Stimulated activated CD4-positive, alpha-beta T cell treated with anti-CD3 and anti-CD28 coated beads, TNF-alpha, amount 100 ng/mL, for 24 hours (primary cell): ENCODE measurements at places on chromosomes 5 and 9.

GRCh38 chr9:97441729-97442128, 29.8 kb downstream of the TDRD7 start:
- DNase-seq, result no peak

DNA sequence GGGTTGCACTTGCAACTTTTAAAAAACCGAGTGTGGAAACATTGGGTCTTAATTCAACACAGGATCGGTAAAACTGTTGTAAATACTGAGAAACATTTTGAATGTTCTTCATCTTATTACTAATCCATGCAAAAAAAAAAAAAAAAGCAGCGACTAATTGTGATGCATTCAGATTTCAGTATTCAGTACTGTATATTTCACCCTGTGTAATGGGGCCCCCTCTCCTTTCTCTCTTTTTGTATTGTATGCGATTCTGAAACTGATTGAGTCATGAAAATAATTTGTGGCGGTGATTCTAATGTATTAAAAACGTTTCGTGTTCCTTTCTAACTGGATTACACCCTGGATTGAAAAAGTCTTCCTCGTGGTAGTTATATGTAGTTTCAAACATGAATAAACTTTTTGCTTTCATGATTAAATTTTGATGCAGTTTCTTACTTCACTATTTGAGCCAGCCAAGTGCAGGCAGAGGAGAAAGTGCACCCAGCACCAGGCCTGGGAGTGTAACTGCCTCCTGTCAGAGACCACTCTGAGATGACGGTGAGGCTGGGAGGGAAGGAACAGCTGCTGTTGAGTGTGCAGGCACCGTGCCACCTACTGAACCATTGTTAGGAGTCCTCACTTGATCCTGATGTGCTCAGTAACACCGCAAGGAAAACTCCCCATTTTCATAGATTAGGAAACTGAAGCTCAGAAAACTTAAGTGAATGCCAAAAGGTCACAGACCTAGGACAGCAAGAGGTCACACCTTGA, 220.0 kb downstream of the PBX3 start:
- DNase-seq, result no peak

DNA sequence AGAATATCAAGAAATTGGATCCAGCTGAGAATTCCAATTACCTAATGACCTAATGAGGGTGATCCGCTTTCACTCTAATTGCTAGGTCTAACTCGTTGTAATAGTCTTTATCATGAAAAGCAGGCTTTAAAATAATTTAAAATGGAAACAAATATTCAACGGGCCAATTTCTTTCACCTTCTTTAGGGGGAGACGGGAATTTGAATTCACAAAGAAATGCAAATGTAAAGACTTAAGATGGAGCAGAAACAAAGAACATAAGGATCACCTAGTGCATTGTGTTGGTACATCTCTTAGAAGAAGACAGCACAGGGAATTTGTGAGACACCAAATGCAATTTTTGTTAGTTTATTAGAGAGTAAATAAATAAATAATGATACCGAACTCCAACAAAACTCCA, 1.5 kb upstream of the KCNN2 start:
- DNase-seq, result no peak

DNA sequence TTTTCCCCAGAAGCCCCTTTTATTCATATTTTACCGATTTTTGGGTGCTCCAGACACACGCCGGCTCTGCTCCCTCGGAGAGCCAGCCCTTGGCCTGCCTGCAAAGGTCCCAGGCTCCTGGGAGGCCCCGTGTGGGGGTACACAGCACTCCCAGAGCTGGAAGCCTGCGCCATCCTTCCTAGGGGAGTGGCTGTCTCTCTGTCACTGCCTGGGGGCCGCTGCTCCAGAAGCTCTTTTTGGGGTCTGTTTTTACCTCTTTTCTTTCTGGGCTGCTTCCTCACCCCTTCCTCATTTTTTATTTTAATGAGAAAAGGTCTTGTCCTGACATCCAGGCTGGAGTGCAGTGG, 119.1 kb upstream of the COL5A1 start:
- DNase-seq, result no peak

GRCh38 chr5:178116143-178116885, 3.0 kb downstream of the N4BP3 start:
- peak; percentile 59 for DNase-seq

- DNase-seq, result peak; percentile 29
These were observed 28.7 kb downstream of the CDKN2A start for GRCh38 chr9:21965401-21965951.

GRCh38 chr5:151213803-151214613, 9.9 kb downstream of the CCDC69 start:
- DNase-seq, result peak; percentile 87

GRCh38 chr9:100084128-100084453, 14.7 kb downstream of the ERP44 start:
- DNase-seq, result no peak

GRCh38 chr9:86977205-86977835, 30.0 kb upstream of the GAS1 start:
- no peak for DNase-seq

GRCh38 chr9:97293818-97294217, 13.6 kb upstream of the CCDC180 start:
- DNase-seq, result no peak

DNA sequence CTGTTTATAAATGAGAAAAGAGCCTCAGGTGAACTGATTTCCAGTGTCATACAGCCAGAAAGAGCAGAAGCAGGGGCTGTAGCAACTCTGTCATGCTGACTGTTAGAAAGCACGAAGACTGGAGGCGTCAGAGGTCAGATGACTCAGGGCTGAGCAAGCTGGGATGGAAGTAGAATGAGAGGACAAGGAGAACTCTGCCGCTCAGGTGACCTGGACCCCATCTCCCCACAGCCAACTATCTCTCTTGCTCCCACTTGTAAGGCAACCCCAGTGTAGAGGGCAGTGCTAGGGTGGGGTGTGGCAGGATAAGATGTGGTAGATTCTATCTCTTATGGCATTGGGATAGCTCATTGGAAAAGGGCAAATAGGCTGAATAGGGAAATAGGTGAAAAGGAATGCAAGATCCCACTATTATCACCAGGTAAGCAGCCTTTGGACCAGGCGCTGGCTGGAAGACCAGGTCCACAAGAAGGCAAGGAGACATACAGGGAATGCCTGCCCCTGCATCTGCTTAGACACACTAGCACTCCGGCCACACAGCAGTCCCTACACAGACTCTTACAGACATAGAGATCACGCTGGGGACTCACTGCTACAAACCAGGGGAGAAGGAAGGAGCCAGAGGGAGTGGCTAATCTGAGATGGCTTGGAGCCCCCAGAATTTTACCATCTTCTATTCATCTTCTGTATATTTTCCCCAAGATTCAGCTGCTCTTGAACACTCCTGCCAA, 21.2 kb upstream of the LOX start:
- DNase-seq, result no peak

DNA sequence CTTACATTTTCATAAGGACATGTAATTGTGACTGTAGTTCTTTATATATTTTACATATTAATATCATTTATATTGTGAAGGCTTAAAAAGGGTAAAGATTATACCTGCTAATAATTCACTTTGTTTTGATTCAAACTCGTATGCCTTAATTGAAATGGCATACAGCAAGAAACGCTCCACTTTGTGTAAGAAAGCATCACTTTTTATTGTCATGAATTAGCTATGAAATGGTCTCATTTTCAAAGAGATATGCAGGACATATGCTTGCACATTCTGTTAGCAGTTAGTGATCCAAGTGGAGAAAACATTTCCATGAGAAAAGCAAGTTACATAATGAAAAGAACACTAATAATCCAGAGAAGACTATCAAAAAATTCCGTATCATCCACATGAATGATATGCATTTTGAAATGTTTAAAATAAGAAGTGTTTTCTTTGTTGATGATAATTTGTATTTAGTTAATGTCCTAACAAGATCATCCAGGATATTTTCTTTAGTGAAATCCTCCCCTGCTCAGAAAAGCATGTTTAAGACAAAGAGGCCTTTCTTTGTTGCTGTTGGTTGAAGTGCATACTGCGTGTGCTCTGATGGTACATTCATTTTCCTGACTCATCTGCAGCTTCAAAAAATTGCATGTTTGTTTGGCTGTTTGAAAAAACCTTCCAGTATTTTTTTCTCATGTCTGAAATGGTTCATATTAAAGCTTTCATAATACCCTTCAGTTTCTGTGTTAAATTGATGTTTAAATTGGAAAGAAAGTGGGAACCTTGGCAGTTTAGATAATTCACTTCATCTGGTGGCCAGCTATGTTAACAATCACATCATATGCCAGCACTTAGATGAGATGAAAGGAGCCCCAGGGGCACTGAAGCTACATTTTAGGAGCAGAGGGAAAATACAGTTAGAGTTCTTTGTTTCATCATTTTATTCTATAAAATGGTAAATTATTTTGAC, 242.2 kb downstream of the CSNK1G3 start:
- no peak for DNase-seq

GRCh38 chr5:154110716-154111115, 71.9 kb downstream of the MFAP3 start:
- DNase-seq, result no peak

GRCh38 chr5:35415309-35415708, 185.0 kb upstream of the PRLR start:
- DNase-seq, result no peak

DNA sequence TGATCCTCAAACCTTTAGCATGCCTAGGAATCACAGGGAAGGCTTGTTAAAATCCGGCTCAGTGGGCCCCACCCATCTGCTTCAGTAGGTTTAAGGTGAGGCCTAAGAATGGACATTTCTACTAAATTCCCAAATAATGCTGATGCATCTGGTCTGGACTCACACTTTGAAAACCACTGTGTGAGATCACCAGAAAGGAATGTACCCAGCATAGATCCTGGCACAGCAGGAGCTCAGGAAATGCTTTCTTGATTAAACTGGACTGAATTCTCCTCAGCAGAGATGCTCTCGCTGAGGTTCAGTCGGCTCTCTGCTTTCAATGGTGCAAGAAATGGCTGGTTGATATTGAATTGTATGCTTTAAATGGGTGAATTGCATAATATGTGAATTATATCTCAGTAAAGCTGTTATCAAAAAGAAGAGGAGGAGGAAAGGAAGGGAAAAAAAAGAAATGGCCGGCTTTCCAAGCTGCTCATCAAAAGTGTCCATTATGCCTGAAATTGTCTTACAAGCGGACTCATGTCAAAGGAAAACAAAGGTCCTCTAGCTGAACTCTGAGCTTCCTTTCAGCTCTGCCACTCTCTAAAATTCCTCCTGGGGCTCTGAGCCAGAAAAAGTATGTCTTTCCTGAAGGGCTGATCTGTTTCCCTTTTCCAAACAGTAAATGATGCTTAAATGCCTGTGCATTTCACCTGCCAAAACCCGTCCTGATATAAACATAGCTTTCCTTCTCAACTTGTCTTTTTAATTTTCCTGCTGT, 77.6 kb upstream of the SAP30L start:
- DNase-seq, result no peak

DNA sequence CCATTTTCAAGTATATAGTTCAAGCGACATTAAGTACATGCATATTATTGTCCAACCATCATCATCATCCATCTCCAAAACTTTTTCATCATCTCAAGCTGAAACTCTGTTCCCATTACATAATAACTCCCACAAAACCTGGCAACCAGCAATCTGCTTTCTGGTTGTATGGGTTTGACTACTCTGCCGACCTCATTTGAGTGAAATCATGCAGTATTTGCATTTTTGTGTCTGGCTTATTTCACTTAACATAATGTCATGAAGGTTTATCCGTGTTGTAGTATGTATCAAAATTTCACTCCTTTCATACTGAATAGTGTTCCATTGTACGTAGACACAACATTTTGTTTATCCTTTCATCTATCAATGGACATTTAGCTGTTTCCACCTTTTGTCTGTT, 74.8 kb downstream of the SGCD start:
- no peak for DNase-seq

DNA sequence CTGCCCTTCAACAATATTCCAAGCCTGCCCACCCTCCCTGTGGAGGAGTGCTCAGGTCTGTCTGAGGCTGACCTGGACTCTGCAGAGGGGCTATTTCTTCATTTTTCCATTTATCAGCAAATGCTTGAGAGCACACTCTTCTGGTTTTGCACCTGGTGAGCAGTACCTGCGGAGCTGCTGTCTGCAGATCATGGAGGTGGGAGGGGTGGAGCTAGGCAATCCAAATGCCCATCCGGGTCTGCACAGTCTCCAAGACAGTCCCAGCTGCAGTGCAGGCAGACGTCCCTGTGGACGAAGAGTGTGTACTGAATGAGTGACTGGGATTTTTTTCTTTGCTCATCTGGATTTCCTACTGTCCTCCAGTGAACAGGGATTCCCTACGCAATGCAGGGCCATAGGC, 239.8 kb downstream of the IRX2 start:
- no peak for DNase-seq

DNA sequence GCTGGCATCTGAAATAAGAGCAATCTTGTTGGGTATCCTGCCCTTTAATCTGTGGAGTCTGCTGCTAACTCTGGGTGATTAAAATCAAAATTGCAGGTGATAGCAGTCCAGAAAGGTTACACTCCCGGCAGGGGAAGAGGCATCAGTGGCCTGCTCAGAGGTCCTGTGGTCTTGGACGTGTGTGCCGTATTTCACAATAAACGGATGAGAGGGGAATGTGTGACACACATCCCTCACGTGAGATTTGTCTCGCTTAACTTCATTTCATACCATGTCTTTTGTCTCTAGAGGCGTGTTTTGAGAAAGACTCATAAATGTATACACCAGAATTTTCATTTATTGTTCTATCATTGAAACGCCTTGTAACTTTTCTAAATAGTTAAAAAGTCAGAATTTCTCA, 36.6 kb downstream of the FAM240B start:
- no peak for DNase-seq

DNA sequence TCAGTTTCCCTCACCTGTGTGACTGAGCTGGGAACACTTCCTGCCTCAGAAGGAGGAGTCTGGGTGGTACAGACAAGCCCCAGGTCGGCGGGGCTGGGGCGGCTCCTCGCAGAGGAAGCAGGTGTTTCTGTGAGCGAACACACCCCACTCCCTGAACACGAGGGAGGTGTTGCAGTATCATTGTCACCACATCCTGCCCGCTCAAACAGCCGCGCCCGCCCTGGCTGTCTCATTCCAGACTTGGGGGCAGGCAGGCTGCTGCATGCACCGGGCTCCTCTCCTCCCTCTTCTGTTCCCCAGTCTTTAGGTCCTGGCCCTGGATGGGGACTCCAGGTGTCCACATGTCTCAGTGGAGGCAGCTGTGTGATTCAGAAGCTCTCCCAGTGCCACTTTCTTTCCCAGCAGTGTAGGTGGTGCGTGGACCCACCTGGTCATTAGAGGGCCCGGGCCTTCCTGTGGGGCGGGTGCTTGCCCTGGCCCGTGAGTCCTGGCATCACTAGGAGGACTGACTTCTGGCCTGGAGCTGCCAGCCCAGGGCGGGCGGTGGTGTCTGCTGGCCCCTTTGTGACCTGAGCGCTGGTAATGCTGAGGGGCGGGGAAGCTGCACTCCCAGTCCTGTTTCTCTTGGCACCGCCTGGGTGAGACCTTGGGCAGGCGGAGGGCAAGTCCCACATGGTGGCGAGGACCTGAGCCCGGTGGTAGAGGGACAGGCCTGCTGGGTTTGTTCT, 18.3 kb upstream of the PHYHD1 start:
- DNase-seq, result peak; percentile 86

DNA sequence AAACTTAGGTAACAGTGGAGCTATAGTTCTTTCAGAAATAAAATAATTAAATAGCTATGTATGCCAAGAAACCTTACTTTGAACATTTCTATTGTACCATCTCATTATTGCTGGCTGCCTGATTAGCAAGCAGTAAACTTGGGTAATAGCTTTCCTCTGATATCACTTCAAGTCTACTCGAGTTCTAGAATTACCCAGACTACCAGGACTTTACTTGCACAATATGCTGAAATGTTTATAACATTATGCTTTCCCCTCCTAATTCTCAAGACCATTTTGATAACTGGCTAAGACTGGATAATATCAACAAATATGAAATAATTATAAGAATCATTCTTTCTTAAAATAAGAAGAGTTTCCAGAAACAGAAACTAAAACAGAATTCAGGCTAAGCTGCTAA, 512.6 kb downstream of the RAB3C start:
- no peak for DNase-seq
